ENCODE measurements at places on chromosomes 4 and X.

GRCh38 chr4:147034372-147034771 lies 88.7 kb upstream of the TTC29 start:
- H3K36me3 ChIP-seq: no peaks in the 10 kb centered on the region
- H3K4me1 ChIP-seq: no peaks in the 10 kb centered on the region
- DNase-seq: no peak

DNA sequence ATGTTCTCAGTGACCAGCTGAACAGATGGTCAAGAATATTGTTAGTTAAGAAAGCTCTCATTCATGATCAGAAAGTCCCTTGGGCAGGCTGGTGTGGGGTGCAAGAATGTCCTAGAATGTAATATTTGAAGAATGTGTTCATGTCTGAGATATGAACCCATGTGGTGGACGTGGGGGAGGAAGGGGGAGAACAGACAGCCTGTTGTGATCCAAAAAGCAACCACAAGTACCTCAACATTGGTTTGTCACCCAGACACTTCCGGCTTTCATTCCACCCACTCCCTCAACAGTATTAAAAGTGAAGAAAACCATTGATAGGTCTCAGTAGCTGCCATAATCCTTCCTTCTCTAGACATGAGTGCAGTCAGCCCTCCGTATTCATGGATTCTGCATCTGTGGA lies 82.2 kb downstream of the MAML3 start:
- peaks cover 3% of the 10 kb centered on the region for H3K36me3 ChIP-seq
- H3K4me1 ChIP-seq: peaks cover 13% of the 10 kb centered on the region
- no peak overlapping the region for H3K4me3 ChIP-seq

GRCh38 chr4:111066447-111066846 lies 443.6 kb upstream of the PITX2 start:
- no peak for DNase-seq
- H3K4me3 ChIP-seq: no peak overlapping the region
- no peaks in the 10 kb centered on the region for H3K36me3 ChIP-seq
- no peak overlapping the region for H3K27ac ChIP-seq
- no peaks in the 10 kb centered on the region for H3K27me3 ChIP-seq
- H3K4me1 ChIP-seq: no peaks in the 10 kb centered on the region

- H3K4me1 ChIP-seq: no peaks in the 10 kb centered on the region
- no peaks in the 10 kb centered on the region for H3K36me3 ChIP-seq
- H3K27ac ChIP-seq: no peak overlapping the region
Measured at GRCh38 chrX:46770000-46770816, 11.3 kb upstream of the SLC9A7 start.

DNA sequence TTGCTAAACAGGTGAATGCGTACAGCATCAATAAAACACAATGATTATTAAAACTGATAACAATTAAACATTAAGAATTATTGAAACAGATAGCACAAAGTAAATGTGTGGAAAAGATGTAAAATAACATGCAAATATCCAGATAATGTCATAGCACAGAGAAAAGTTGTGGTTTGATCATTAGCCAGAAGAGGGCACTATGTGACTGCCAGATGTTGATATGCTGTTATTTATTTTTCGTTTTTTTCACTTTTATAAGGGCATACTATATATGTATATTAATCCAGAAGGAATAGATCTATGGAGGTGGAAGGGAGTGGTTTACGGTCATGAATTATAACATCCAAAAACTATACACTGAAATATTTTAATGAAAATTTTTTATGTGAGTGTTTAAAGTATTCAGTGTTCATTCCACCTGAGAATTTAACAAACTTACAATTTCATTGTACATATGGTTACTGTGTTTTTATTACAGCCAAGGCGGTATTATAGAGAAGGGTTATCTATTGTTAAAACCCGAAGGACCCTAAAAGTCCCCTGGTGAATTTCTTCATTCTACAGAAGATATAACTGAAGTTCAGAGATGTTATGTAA lies 211.9 kb upstream of the UGT8 start:
- no peak for DNase-seq
- H3K4me3 ChIP-seq: no peak overlapping the region
- H3K27me3 ChIP-seq: peaks cover 3% of the 10 kb centered on the region
- H3K27ac ChIP-seq: no peak overlapping the region

- peak overlapping the region; percentile 44 for H3K27ac ChIP-seq
- no peaks in the 10 kb centered on the region for H3K27me3 ChIP-seq
- peaks cover 30% of the 10 kb centered on the region for H3K36me3 ChIP-seq
- peaks cover 12% of the 10 kb centered on the region for H3K4me1 ChIP-seq
- no peak overlapping the region for H3K4me3 ChIP-seq
Measured at GRCh38 chrX:3678328-3678727, 35.1 kb downstream of the PRKX start.

- H3K4me3 ChIP-seq: no peak overlapping the region
- H3K27ac ChIP-seq: no peak overlapping the region
- no peak for DNase-seq
- H3K27me3 ChIP-seq: no peaks in the 10 kb centered on the region
- peaks cover 7% of the 10 kb centered on the region for H3K4me1 ChIP-seq
Measured at GRCh38 chr4:126916626-126917140, 716.1 kb upstream of the INTU start.

DNA sequence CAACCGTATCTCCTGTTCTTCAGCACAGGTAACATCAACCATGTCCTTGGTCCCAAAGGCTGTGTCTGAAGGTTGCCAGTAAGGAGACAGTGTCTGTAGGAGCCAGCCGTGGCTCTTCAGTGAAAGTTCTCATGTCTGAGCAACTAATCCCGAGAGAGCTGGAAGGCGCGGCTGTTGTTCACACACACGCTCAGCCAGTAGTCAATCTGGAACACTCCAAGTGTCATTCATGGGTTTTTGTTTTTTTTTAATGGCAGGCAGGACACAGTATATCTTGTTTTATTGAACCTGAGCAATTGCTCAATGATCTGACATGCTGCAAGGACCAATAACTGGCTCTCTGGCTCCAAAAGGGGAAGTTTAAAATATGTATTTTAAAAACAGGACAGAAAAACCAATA lies 48.4 kb upstream of the MAP3K15 start:
- H3K27me3 ChIP-seq: no peaks in the 10 kb centered on the region
- no peaks in the 10 kb centered on the region for H3K36me3 ChIP-seq
- peaks cover 7% of the 10 kb centered on the region for H3K4me1 ChIP-seq
- H3K4me3 ChIP-seq: no peak overlapping the region
- no peak overlapping the region for H3K27ac ChIP-seq
- no peak for DNase-seq

DNA sequence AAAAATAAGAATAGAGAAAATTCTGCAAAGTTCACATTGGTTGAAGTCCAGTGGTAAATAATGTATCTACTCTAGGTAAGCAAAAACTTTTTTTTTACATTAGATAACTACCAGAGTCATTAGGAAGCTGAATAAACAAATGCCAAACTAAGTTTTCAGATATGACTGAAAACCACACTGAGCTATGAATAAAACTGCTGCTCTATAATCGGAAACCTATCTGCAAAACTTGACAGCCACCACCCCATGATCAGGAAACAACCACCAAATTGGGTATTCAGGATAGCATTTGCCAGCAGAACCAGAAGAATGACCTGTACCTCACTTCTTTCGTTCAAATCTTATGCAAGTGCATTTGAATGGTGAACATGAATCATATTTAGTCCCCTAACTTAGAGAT lies 173.0 kb upstream of the TET2 start:
- H3K27me3 ChIP-seq: no peaks in the 10 kb centered on the region
- H3K27ac ChIP-seq: no peak overlapping the region
- H3K36me3 ChIP-seq: no peaks in the 10 kb centered on the region
- H3K4me3 ChIP-seq: no peak overlapping the region
- DNase-seq: no peak

DNA sequence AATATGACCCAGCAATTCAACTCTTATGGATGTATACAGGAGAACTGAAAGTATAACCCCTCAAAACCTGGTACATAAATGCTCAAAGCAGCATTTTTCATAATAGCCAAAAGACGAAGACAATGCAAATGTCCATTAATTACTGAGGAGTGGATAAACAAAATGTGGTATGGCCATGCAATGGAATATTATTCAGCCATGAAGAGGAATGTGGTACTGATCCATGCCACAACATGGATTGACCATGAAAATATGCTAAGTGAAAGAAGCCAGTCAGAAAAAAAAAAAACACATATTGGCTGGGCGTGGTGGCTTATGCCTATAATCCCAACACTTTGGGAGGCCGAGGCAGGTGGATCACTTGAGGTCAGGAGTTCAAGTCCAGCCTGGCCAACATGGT lies 74.5 kb upstream of the PLS3 start:
- H3K36me3 ChIP-seq: no peaks in the 10 kb centered on the region
- H3K4me3 ChIP-seq: no peak overlapping the region
- peaks cover 2% of the 10 kb centered on the region for H3K4me1 ChIP-seq
- no peak for DNase-seq

GRCh38 chr4:170627418-170627817 lies 537.7 kb upstream of the AADAT start:
- H3K36me3 ChIP-seq: no peaks in the 10 kb centered on the region
- no peaks in the 10 kb centered on the region for H3K4me1 ChIP-seq
- H3K27me3 ChIP-seq: no peaks in the 10 kb centered on the region

GRCh38 chr4:11623726-11624037 lies 195.0 kb upstream of the HS3ST1 start:
- DNase-seq: no peak
- H3K27ac ChIP-seq: no peak overlapping the region
- H3K27me3 ChIP-seq: no peaks in the 10 kb centered on the region

DNA sequence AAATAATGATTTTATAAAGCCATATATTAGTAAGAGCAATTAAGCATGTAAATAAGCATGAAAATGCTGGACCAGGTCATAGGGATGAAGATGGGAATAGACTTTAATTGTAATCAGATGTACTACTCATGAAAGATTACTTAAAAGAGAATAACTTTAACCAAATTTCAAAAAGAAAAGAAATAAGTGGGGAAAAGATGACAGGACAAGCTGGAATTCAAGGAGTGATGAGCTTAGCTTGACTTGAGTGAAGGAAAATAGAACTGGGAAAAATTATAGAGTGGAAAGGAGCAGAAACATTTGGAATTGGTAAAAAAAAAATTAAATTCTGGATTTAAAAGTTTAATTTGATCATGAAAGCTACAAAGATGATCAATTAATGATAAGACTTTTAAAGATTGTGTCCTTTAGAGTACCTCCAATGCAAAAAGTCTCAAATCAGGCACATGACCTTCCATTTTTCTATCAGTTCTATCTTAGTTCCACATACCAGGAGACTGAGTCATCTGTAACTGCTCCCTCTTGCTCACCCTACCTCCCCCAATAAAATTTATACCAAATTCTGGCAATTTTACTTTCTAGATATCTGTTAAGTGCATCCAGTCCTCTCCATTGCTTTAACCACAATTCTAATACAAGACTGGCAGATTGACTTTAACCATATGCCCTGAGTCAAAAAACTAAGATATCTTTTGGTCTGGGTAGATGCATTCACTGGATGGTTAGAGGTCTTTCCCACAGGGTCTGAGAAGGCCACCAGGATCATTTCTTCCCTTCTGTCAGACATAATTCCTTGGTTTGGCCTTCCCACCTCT lies 56.4 kb upstream of the SLIT2 start:
- no peak for DNase-seq
- H3K4me3 ChIP-seq: no peak overlapping the region
- no peaks in the 10 kb centered on the region for H3K27me3 ChIP-seq
- no peak overlapping the region for H3K27ac ChIP-seq

DNA sequence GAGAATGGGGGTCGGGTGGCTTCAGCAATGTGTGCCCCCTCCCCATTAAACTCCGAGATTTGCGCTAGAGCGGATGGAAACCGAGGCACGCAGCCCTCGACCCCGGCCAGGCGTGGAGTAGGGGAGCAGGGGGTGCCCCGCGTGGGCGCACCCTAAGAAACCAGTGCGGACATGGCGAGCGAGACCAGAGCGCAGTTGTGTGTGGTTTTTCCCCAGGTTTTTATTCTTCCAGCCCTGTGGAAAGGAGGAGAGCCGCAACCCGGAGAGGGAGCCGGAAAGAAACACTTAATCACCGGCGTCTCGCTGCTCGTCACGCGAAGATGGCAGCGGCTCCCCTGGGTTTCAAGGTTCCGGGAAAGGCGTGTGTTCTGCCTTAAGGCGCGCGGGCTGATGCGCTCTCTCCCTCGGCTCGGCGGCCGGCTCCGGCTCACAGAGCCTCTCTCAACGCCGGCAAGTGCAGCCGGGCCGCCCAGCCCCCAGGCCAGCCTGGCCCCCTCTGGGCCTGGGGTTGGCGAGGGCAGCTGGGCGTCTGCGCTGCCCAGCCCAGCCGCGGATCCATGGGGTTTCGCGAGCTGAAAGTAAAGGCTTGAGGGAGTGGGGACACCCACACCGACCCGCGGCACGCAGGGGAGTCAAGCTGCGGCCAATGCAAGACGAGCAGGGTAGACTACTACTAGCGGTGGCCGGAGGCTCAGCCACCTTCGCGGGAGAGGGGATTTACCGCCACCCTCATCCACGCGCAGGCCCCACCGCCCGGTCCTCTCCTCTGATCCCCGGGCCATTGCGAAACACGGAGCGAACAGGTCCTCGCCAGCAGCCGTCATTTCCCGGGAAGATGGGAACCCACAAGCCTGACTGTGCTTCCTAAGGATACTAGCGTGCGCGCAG lies 74.0 kb upstream of the BCOR start:
- H3K27me3 ChIP-seq: peaks cover 11% of the 10 kb centered on the region
- no peak for DNase-seq
- H3K27ac ChIP-seq: peak overlapping the region; percentile 68
- H3K36me3 ChIP-seq: peaks cover 4% of the 10 kb centered on the region
- peak overlapping the region; percentile 85 for H3K4me3 ChIP-seq
- peaks cover 30% of the 10 kb centered on the region for H3K4me1 ChIP-seq

- H3K4me3 ChIP-seq: no peak overlapping the region
- H3K36me3 ChIP-seq: peaks cover 23% of the 10 kb centered on the region
- no peak overlapping the region for H3K27ac ChIP-seq
- H3K4me1 ChIP-seq: peaks cover 4% of the 10 kb centered on the region
- H3K27me3 ChIP-seq: no peaks in the 10 kb centered on the region
Measured at GRCh38 chr4:1226144-1226481, 22.8 kb downstream of the CTBP1 start.

DNA sequence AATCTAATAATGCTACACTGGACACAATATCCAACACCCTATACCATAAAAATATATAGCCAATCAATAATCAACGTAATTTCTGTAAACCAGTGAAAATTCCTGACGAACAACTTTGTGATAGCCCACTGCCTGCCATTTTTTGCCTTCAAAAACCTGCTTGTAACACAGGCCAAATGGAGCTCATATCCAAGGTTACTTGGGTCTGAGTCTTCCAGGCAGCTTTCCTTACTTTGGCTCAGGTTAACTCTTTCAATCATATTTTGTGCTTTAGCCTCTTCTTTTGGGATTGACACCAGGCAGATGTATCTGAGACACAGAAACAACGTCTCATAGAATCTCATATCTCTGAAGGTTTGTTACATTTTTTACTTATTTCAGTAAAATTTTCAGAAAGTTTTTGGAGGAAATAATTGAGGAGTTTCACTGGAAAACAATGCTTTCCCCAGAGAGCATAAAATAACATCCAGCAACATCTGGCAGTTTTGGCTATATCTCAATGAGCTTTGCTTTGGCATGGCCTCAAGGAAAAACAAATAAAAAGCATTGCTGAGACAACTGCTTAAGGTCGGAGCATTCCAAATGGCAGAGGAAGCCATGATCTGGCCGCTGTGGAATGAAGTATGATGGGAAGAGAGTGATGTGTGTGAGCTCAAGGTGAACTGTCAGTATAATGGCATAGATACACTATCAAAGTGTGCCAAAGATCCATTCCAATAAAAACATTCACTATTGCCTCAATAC lies 162.9 kb upstream of the SPIN4 start:
- no peaks in the 10 kb centered on the region for H3K4me1 ChIP-seq
- no peaks in the 10 kb centered on the region for H3K27me3 ChIP-seq

GRCh38 chr4:144296941-144297340 lies 156.4 kb upstream of the GYPA start:
- no peak for DNase-seq
- H3K4me3 ChIP-seq: no peak overlapping the region
- H3K36me3 ChIP-seq: no peaks in the 10 kb centered on the region
- H3K27me3 ChIP-seq: no peaks in the 10 kb centered on the region
- no peaks in the 10 kb centered on the region for H3K4me1 ChIP-seq
- H3K27ac ChIP-seq: no peak overlapping the region
